ENCODE measurements at places on chromosomes 6 and 20.
A peak's percentile ranks its signal among the peaks of the same experiment; 100 is the strongest.

GRCh38 chr20:20568604-20569205 is 143.7 kb downstream of the RALGAPA2 start:
- DNase-seq: peak; percentile 60

GRCh38 chr6:108635505-108636226 is 74.9 kb downstream of the FOXO3 start:
- peak; percentile 82 for DNase-seq

DNA sequence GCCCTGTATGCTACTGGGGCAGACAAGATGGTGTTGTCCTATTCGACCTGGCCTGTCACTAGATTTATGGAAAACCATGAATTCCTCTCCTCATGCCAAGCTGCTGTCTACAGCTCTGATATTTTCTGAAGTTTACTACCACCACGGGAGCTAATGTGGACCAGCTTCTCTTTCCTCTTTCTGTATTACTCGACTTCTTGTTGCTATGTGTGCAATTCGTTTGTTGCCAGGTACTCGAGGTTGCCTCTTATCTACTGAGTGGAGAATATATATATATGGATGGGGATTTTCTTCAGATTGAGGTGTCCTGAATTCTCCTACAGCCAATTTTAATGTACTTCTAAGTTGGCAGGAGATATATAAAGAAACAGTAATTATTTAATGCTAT is 34.7 kb downstream of the MAN1A1 start:
- DNase-seq: no peak

DNA sequence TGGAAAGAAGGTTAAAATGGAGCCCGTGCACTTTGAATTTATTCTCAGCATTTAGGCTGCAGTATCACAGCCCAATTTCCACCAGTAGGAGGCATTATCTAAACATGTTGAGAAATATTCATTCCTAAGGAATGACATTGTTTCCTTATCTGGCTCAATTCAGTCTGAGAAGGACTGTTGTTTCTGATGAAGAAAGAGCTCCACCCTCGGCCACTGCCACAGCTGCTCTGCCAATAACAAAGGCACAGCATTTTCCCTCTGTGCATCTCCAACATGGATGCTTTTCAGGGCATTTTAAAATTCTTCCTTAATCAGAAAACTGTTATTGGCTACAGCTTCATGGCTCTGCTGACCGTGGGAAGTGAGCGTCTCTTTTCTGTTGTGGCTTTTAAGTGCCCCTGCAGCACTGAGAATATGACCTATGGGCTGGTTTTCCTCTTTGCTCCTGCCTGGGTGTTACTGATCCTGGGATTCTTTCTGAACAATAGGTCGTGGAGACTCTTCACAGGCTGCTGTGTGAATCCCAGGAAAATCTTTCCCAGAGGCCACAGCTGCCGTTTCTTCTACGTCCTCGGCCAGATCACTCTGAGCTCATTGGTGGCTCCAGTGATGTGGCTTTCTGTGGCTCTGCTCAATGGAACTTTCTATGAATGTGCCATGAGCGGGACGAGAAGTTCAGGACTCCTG is at the start of gene CALHM5:
Gene CALHM5, plus strand, starts transcription at position 216 of the 687 bp plus-strand sequence. Its CDS starts 58 bp downstream, at position 274.
- no peak for DNase-seq

DNA sequence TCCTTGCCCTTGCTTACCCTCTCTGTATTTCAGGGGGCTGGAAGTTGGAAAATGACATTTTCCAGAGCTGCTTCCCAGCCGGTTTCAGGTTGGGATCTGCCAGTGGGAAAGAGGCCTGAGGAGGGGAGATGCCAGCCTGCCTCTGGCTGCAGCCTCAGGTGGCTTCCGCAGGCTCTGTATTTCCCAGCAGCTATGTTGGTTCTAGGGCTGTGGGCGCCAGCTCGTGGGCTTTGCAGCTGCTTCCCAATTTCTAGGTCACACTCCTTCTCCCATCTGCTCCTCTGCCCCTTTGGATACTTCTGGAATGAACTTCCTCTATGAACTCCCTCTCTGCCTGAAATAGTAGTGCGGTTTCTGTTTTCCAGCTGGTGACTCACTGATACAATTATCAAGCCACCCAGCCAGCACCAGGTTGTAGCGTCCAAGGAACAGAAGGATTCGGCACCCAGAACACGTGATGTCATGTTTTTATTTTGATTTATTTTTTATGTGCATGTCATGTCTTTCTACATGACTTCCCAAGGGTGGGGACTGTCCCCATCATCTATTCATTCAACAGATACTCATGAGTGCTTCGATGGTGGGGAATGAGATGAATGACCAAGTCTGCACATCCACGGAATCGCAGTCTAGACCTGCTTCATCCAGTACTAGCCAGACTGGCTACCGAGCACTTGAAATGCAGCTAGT is 38.0 kb downstream of the TGM2 start:
- DNase-seq: no peak

GRCh38 chr6:5053864-5054244 is 31.3 kb upstream of the PPP1R3G start:
- DNase-seq: no peak

DNA sequence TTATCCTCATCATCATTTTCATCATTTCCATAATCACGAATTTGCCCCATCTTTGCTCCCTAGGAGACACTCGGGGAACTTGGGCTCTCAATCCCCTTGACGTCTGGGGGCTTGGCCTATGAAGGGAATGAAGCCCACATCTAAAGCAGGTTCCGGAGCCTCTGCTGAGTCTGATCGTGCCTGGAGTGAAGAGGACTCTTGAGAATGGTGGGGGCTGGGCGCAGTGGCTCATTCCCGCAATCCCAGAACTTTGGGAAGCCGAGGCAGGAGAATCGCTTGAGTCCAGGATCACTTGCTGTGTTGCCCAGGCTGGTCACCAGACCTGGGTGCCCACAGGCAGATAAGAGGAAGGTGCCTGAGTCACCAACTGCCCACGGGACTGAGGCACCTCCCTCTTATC is 114.5 kb downstream of the SYCP2 start:
- no peak for DNase-seq

- DNase-seq: no peak
These were observed 89.2 kb downstream of the DNAH8 start for GRCh38 chr6:38804358-38804757.

- no peak for DNase-seq
These were observed 75.1 kb downstream of the ZMYND8 start for GRCh38 chr20:47281376-47281775.

- no peak for DNase-seq
These were observed 18.1 kb upstream of the PXDC1 start for GRCh38 chr6:3769610-3770009.

DNA sequence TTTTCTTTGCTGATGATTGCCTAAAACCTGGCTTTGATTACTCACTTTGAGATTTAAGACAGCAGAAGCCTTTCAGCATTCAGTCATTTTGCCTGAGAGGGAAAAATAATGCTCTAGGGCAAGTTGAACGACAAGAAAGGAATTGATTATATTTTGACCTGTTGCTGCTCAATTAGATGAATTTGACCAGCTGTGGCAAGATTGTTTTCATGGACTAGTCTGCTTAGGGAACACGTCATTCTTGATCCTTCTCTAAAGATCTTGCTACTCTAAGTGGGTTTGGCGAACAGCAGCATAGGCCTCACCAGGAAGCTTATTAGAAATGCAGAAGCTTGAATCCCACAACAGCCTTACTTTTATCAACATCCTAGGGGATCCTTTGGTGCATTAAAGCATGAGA is 59.7 kb upstream of the PHACTR1 start:
- DNase-seq: no peak

GRCh38 chr20:36924167-36925045 is 27.1 kb downstream of the SAMHD1 start:
- peak; percentile 66 for DNase-seq

GRCh38 chr6:53020005-53020744 is 25.1 kb upstream of the GSTA4 start:
- peak; percentile 35 for DNase-seq

GRCh38 chr20:16821211-16822089 is 73.3 kb downstream of the OTOR start:
- DNase-seq: peak; percentile 48

DNA sequence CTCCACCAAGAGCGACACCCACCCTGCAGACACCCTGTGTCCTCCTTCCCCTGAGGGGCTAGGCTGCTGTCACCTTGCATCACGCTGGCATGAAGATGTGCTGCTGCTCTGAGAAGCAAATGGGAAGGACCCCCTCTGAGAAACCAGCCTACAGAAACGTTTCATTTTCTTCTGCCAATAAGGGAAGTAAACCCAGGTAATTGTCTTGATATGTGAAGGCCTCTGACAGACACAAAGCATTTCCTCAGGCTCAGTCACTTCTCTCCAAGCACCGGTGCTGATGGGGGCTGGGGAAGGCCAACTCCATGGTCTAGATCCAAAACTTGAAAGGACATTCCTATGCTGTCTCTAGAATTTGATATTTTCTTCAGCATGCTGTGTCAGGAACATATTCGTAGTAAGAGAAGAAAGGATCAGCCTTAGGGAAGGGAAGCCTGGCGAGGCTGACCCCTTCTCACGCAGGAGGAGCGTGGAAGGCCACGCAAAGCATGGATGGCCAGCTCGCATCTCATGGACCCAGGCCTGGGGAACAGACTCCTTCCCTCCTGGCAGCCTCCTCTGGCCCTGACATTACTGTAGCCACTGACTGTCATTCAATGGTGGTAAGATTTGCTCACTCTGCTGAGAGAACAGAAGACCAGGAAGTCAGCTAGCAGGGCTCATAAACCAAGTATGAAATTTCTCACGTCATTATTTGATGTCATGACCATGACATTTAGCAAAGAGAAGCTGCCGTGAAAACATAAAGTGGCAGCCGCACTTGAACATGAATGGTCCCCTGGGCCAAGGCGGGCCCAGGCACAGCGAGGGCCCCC is 20.4 kb downstream of the ACSS1 start:
- peak; percentile 46 for DNase-seq

DNA sequence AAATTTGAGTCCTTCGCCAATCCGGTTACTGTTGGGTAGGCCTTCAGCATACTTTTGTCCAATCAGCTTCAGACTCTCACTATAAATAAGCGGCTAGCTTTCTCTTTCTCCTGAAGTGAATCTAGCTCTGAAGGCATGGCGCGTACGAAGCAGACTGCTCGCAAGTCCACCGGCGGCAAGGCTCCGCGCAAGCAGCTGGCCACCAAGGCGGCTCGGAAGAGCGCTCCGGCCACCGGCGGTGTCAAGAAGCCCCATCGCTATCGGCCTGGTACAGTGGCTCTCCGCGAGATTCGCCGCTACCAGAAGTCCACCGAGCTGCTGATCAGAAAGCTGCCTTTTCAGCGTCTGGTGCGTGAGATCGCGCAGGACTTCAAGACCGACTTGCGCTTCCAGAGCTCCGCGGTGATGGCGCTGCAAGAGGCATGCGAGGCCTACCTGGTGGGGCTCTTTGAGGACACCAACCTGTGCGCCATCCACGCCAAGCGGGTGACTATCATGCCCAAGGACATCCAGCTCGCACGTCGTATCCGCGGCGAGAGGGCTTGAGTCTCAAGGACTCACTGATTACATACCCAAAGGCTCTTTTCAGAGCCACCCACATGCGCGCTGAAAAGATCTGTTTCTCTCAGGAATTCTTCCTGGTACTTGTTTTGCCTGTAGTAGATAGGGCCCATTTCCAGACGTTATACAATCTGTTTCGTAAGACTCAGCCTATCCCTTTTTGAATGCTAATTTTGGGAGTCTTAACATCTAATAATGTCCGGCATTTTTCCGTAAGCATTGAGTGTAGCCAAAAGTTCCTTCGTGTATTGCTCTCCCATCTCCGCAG is 102.0 kb downstream of the OR2B2 start:
- DNase-seq: peak; percentile 98

GRCh38 chr6:110097443-110097842 is 82.0 kb downstream of the WASF1 start:
- no peak for DNase-seq

- DNase-seq: no peak
These were observed 25.0 kb downstream of the ANGPT4 start for GRCh38 chr20:891058-891705.

GRCh38 chr20:7980332-7981046 is 39.1 kb downstream of the TMX4 start:
- DNase-seq: peak; percentile 39

- no peak for DNase-seq
These were observed 4.3 kb downstream of the ARFGAP1 start for GRCh38 chr20:63276956-63277355.

GRCh38 chr6:124599656-124600055 is 362.6 kb upstream of the RNF217 start:
- DNase-seq: no peak

DNA sequence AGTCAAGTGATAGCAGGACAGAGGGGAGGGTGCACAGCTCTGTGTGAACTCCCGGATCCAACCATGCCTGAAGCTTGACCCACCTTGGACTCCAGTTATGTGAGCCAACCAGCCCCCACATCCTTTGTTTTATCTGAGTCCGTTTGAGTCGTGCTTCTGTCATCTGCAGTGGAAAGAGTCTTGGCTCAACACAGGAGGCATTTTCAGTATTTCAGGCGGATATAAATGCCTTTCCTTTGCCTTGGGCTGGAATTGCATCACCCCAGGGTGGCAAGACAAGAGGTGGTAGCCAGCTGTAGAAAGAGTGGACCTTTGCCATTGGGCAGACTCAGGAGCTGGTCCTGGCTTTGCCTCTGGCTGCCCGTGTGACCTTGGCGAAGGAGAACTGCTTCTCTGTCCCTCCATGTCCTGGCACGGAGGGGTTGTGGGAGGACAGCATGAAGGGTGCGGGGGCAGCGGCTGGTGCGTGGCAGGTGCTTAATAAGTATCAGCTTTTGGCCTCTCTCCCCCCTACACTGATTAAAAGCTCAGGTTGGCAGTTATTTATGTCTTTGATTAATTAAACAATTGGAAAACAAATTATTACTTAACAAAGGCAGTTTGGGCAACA is 42.6 kb upstream of the APCDD1L start:
- no peak for DNase-seq

DNA sequence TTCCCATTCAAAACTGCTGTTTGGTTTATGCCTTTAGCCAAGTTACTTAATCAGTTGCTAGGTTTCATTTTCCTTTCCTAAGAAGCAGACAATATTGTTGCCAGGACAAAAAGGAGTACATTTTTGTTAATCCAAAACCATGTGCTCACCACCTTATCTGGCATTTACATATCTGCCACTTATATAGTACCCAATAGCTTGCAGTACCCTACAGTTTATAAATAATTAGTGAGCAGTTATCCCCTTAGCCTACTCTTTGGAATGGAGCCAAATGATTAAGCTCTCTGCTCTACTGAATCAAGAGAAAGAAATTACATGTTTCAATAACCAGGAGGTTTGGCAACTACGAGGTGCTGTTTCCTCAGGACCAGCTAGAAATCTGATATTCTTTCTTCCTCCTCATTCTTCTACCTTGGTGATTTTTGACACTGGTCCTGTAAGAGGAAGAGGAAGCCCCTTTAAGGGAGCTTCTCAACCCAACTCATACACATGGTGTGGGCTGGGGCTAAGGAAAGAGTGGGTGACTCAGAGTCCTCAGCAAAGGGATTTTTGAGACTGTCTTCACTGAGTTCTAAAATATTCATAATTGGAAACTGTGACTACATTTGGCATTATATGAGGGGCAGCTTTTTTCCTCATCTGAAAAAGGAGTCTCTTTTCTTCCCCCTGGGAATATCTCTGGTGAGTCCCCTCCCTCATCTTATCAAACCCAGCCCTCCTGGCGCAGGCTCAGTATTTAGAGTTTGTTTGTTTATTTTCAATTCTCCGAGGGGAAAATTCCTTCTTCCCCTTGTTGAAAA is 1.5 kb downstream of the ZNFX1 start:
- peak; percentile 86 for DNase-seq

- DNase-seq: no peak
These were observed 41.3 kb upstream of the PLAGL1 start for GRCh38 chr6:144049386-144049785.

All from common myeloid progenitor, CD34-positive (primary cell).